AG09319 (cell line): ENCODE measurements at places on chromosomes 12 and 14.

GRCh38 chr12:58961166-58961565 is 40.9 kb upstream of the LRIG3 start:
- no peak for DNase-seq

DNA sequence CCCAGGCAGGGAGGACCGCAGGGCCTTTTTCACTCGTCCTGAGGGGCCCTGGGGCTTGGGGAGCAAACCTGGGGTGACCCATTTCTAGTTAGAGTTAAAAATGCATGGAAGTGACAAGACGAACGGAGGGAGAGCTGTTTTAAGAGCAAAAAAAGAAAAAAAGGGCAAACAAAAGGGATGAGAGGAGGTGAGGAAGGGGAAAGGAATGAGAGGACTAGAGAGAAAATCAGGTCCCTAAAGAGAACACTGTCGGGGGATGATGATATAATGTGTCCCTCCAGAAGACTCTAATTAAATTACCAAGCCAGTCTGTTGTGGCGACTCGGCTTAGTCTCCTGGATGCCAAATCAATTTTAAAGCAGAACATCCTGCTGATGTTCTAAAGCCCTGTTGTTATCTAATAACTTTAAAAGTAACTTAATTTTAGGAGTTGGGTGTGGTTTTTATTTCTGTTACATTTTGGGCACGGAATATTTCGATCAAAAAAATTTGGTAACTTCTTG is 1.1 kb downstream of the ANO6 start:
- DNase-seq = no peak

- DNase-seq = no peak
These were observed 87.7 kb downstream of the SAMD4A start for GRCh38 chr14:54654605-54655004.

- DNase-seq = no peak
These were observed 53.0 kb downstream of the TBC1D30 start for GRCh38 chr12:64877363-64878004.

DNA sequence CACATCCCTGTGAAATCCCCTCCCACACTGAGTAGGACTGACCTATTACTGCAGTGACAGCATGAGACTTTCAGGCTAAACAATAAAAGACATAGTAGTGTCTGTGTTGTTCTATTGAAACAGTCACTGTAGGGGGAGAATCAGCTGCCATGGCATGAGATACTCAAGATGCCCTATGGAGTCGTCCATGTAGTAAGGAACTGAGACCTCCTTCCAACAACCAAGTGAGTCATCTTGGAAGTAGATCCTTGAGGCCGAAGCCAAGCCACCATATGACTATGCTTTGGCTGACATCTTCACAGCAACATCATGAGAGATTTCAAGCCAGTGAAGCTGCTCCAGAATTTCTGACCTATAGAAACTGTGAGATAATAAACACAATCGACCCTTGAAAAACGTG is 12.1 kb upstream of the LRP6 start:
- no peak for DNase-seq

- peak; percentile 90 for DNase-seq
These were observed 1713.2 kb upstream of the FLRT2 start for GRCh38 chr14:83816761-83817160.

GRCh38 chr12:12721176-12721751 is 4.1 kb downstream of the CDKN1B start:
- DNase-seq = no peak

GRCh38 chr14:74913986-74914573 is 9.0 kb downstream of the RPS6KL1 start:
- peak; percentile 56 for DNase-seq

- DNase-seq = no peak
These were observed 11.0 kb upstream of the TBPL2 start for GRCh38 chr14:55451398-55451797.

- no peak for DNase-seq
These were observed 227.7 kb upstream of the TMEM260 start for GRCh38 chr14:56351861-56352260.

DNA sequence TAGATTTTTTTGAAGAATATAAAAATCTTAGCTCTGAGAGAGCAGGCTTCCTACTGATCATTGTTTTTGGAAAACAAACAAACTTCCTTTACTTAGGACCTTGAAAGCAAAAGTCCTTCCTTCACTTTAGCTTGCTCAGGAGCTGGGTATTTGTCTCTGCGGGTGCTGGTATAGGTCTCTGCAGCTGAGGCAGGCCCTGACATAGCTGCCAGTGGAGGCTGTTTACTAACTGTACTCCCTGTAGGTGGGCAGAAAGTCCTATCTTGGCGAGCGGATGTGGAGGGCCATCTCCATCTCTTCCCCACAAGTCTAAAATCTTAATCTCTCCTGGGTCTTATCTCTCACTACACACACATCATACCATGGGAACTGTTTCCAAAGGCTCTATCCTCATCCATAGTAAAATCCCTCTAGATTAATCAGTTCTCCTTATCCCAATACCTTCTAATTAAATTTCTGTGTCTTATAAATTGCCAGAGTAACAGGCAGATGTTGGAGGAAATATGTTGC is 4.1 kb upstream of the MIA2 start:
- DNase-seq = no peak

DNA sequence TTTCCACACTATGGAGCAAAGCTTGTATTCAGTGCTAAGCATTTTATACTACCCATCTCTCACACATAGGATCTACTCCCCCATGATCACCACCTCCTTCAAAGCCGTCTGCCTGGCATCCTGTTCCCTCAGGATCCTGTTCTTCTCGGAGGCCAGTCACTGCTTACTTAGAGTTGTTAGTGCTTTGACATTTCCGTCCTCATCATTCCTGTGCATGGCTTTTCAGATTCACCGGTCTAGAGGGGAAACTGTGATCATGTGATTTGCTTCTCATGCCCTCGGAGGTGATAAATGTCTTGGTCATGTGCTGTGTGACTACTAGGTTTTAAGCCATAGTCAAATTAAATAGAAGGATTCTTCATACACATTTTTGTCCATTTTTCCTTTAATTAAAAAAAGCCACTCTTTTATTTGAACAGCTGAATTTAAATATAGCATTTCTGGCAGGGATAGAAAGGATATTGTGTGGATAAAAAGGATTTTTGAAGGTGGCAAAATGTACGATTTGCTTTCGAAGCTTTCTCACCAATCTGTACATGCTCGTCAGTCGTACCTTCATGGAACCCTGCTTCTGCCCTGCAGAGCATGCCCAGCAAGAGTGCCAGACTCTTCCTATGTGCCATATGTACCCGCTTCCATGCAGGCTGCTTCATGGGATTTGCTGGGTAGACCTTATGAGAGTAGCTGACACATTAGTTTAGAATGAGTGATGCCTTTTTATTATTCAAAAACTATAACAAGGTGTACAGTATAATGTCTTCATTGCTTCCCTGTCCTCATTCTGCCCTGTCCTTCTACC is 53.3 kb downstream of the BMAL2 start:
- no peak for DNase-seq

GRCh38 chr14:71753126-71753830 is 179.0 kb upstream of the RGS6 start:
- peak; percentile 65 for DNase-seq

- no peak for DNase-seq
These were observed 21.5 kb downstream of the RASSF9 start for GRCh38 chr12:85814741-85815140.

DNA sequence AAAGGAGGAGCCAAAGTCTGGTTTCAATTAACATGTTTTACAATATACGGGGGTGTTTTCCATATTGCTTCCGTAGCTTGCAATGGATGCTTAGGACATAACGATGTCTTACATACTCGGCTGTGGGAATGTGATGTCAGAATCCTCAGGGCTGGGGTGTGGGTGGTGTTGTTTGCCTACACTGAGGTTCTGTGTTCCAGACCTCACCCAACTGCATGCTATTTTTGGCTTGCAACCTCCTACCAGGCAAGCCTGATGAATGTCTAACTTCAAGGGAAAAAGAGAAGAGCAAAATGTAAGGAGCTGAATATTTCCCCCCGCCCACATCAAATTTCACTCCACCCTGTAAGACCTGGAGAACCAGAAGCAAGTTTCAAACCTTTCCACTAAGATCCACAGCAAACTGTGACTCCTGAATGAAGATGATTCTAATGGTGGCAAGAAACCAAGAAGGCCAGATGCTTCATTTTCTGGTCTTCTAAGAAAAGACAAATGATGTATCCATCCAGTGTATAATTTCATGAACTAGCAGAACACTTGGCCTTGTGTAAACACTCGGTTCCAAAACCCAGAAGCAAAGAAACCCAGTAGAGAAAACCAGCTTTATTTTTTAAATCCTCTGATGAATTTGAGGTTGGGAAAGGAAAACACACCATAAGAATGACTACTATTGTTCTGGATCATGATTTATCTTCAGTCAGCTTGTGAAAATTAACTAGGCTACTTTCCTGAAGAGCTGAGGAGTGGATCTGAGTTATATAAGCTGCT is 227.9 kb downstream of the DACT1 start:
- DNase-seq = no peak

DNA sequence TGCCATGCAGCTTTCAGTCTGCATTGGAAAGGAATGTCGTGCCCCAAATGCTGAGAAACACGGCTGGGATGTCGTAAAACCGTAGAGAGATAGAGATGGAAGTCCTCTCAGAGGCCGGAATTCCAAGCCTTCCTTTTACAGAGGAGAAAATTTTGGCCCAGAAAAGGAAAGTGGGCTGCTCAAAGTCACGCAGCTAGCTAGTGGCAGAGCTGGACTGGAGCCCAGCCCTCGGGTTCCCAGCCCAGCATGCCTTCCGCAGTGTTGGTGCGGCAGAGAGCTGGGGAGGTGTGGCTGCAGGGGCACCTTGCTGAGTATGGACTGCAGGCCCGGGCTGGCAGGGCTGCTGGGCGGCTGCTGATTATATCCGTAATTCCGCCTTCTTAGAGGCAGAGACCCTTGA is 50.3 kb downstream of the KCNA1 start:
- DNase-seq = no peak

DNA sequence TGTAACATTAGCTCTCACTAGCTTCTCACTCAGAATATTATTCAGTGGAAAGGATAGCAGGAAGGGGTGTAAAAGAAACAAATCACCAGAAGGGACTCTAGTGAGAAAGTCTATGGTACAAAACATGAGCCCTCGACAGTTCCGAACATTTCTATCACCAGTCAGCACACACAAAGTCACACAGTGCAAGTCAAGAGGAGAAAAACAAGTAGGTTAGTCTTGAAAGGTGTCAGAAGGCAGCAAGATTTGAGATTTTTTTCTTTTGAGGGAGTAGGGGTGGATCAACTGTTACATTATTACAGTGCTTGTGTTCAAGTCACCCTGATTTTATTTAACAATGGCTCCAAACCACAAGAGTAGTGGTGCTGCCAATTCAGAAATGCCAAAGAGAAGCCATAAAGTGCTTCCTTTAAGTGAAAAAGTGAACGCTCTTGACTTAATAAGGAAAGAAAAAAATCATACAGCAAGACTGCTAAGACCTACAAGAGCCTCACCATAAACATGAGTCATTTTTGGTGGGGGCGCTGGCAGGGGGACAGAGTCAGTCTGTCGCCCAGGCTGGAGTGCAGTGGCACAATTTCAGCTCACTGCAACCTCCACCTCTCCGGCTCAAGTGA is 42.3 kb downstream of the GNS start:
- no peak for DNase-seq

DNA sequence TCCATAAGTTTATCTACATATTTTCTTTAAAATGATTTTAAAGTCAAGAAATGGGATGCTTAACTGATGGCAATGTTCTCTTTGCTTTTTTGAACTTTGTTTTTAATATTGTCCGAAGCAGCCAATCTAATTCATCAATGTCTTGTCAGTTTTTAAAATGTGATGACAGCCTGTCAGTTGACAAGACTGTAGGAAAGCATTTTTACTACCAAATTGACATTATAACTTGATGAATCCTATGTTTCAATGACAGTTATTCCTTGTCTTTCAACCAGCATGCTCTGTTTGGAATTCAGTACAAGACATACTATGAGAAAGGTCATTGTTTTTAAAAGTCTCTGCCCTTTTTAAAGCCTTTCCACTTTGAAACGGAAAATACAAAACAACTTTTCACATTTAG is 1073.2 kb downstream of the TMTC2 start:
- DNase-seq = no peak

DNA sequence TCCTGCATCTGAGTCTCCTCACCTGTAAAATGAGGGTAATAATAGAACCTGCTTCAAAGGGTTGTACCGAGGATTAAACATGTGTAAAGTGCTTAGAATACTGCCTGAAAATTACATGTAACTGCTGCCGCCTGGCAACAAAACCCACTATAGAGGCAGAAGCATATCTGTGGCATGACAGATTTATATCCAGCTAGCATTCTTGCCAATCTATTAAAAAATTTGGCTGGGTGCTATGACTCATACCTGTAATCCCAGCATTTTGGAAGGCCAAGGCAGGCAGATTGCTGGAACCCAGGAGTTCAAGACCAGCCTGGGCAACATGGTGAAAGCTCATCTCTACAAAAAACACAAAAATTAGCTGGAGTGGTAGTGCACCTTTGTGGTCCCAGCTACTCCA is 16.4 kb upstream of the KSR2 start:
- DNase-seq = no peak

- DNase-seq = no peak
These were observed 2.2 kb downstream of the ZFP36L1 start for GRCh38 chr14:68790644-68791077.

DNA sequence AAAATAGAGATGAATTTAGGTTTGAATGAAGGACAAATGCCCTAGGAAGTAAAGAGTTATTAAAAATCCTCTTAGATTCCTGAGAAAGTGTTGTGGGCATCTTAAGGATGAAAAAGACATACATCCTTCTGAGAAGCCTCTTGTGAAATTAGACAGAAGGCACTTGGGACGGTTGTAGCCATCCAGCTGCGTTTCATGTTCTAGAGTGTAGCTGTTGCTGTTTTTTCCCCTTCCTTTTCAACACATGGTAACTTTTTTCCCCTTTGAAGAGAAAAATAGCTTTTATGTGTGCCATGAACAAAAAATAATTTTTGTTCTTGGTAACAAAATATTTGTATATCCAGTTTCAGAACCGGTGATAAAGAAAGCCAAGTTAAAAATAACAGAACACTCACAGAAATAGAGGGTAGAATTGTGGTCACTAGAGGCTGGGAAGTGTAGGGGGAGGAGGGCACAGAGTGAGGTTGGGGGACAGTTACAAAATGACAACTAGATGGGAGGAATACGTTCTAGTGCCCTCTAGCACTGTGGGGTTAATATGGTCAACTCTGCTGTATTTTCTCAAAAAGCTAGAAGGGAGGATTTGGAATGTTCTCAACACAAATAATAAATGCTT is 58.4 kb downstream of the PTHLH start:
- no peak for DNase-seq

- DNase-seq = no peak
These were observed 8.4 kb upstream of the HHIPL1 start for GRCh38 chr14:99636487-99636886.

DNA sequence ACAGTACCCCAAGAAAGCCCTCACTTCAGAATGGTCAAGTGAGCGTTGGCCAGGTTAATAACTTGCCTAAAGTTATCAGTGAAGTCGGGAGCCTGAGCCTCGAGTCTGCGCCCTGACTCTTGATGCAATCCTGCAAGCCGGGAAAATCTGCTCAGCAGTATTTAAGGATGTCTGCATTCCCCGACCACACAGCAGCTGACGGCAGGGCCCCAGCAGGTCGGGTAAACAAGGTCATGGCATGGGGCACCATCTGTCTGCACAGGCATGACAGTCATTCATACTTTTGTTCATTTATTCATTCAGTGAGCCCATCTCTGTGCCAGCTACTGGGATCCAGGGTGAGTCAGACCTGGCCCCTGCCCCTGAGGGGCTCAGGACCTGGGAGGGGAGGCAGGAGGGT is 11.1 kb downstream of the ABCB9 start:
- no peak for DNase-seq

- no peak for DNase-seq
These were observed 304.8 kb downstream of the PCNX1 start for GRCh38 chr14:71212093-71212492.

GRCh38 chr12:123853396-123854070 is 91.4 kb downstream of the DNAH10 start:
- no peak for DNase-seq
